ENCODE measurements at places on chromosomes 4 and X.

GRCh38 chr4:16684935-16685334 is 213.5 kb downstream of the LDB2 start:
- DNase-seq: no peak

DNA sequence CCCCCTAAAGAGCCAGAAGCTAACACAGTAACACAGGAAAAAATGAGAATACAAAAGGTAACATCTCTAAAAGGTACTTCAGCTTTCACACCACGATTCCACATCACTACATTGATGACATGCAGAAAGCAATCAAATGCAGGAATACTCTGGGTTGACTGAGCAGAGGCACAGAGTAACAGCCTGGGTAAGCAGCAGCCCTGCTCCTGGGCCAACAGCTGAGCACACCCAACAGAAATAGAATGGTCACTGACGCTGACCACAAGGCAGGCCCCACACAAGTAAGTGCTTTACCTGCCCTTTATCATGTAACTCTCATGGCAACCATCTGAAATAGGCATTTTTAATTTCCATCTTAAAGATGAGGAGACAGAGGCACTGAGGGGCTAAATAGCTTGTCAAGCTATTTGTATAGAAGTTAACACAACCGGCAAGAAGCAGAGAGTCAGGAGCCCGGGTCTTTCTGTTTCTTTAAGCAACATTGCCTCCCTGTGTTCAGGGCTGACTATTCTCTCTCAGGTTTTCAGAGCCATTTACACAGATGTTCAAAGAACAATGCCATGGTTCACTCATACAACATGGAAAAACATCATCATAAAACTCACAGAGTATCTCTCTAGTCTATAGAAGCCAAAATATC is 168.9 kb downstream of the ZNF674 start:
- DNase-seq: no peak

DNA sequence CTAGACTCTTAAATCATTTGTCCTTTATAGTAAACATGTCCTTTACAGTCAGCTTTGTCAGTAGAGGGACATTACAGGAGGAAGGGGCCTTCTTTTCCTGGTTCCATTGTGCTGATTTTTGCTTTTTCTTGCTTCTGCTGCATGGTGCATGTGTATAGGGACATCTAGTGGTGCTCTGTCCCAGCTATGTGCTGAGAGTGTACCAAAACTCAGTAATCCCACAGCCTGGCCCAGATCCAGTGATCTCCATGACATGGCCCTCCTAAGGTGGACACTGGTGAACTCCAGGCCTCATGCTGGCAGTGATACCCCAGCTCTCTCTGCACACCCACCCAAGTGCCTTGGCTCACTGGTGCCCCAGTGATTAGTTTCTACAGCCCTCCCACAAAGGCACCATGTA is 45.2 kb downstream of the MAGEB17 start:
- no peak for DNase-seq

DNA sequence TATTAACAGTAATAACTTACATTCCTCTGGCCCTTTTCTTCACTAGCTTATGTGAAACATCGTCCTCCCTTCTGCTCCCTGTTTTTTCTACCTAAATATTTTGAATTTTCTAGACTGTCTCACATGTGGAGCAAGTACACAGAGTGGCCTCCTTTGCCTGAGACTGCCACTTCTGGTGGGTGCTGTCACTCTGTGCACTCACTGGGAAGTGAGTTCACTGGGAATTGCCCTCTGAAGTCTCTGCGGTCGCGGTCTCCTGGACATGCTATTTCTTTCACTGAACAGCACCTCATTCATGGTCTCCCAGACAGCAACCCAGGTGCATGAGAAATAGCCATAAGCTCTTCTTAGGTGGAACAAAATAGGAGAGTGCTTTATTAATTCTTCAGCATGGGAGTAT is 1179.7 kb upstream of the ADGRL3 start:
- DNase-seq: no peak

DNA sequence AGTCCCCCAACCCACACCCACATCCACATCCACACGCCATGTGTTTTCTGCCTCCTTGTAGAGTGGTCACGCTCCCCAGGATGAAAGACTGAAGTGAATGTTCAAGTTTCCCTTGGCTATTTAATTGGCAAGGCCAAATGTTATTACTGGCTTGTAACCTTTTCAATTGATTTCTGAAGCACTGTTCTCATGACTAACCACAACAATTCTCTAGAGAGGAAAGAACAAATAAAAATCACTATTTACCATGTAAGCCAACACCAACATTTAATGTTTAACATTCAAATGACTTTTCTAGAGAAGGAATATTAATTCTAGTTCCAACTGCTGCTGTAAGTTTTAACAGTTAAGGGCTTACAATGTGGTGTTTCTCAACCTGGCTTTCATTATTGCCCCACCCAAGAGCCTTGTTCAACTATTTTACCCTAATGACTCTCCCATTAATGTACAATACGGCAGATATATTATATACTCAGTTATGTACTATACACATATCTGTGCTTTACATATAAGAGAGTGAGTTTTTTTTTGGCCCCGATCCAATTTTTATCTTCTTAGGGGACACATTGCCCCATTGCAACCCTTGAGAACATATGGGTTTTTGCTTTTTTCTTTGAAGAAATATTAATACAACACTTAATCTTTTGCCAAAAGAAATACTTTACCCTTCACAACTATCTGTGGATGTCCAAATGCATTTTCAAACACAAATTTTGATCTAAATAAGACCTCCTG is 46.5 kb downstream of the RELL1 start:
- no peak for DNase-seq

GRCh38 chr4:138449938-138450337 is 207.8 kb upstream of the SLC7A11 start:
- no peak for DNase-seq

DNA sequence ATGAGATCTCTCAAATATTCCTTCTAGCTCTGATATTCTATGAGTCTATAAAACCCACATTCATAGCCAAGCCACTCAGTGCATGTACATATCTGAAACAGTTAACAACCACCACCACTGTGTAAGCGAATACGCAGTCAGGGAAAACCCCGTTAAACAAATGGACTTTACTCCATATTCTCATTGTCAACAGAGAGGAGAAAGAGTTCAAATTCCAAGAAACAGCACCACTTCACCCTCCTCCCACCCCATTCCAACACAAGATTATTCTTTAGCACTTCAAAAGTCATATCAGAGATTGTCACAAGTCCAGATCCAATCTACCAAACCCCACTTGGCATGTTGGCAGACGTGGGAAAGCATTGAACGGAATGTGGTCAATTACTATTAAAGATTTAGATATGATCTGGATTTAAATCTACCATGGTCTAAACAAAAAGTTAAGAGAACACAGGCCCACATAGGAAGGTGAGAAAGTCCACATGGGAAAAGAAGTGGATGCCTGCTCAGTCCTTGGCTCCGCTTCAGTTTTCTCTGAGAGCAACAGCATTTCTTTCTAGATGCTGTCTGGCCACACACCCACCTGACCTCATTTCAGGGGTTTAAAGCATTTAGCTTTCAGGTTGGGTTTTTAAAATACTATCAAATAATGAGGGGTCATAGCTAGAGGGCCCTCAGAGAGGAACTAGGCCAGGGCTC is 39.8 kb upstream of the KLHL13 start:
- DNase-seq: no peak

DNA sequence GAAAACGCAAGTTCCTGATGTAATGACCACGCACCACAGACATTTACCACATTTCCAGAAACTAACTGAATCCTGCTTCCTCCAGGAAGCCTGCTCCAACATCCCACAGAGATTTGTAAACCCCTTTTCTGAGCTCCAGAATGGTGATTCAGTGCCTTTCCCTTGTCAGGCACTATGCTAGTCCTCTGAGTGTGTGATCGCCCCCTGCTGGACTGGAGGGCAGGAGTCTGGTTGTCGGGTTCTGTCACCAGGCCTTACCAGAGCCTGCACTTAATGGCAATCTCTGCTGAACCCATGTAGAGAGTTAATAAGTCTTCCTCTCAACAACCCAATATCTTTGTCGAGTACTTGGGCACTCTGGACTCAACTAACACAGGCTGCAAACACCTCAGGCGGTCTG is 14.5 kb upstream of the KDM5C start:
- peak; percentile 18 for DNase-seq

GRCh38 chr4:149927514-149927913 is 111.9 kb upstream of the IQCM start:
- no peak for DNase-seq

- DNase-seq: no peak
These were observed 58.7 kb downstream of the METTL14 start for GRCh38 chr4:118743867-118744266.

DNA sequence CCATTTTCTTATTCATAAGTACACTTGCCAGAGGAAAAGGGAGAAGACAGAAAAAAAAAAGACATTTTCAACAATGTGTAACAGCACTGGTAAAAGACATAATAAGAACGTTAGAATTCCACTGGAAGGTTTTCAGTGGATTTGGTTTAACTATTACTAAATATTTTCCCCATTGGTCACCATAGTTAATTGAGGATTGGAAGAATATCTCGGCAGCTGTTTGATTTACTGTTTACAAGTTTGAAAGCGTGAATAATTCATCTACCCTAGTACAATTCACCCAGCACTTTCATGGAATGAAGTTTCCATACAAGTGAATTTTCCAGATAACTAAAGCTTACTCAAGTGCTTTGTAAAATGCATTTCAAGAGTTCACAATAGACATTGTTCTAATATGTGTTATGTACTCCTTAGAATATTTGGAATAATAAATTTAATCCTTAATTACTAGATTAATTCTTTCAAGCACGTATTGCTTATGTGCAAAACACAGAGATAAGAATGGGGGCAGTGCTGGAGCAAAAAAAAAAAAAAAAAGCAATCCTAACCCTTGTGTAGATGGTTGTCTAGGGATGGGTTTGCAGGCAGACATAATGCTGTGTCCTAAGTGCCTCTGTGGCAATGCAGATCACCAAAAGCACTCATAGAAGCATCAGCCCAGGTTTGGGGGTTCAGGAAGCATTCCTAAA is 57.1 kb downstream of the ENPEP start:
- DNase-seq: no peak

GRCh38 chrX:147173594-147173993 is 359.1 kb upstream of the CXorf51A start:
- DNase-seq: no peak

DNA sequence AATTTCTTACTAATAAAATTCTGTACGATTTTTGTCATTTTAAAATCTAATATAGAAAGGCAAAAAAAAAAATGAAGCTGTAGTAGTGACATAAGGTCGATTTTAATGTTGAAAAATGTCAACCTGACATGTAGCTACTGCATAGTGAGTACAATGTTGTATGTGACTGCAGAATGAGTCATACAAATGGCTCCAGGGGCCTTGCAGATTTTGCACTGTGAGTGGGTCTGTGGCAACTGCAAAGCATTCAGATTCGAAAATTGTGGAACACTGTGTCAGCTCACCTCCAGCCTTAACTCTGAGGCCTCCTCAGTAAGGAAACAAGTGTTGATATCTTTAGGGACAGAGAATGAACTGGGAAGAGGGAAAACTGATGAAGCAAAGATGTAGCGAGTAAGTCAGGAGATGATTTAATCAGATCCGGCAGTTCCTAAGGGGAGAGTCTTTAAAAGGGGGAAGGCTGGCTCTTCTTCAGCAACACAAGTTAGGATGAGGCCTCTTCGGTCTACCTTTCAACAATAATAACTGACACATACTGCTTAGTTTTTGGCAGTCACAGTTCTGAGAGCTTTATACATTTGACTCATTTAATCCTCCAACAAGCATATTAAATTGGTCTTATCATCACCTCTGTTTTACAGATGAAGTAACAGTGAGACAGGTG is 24.9 kb downstream of the TKTL2 start:
- no peak for DNase-seq

DNA sequence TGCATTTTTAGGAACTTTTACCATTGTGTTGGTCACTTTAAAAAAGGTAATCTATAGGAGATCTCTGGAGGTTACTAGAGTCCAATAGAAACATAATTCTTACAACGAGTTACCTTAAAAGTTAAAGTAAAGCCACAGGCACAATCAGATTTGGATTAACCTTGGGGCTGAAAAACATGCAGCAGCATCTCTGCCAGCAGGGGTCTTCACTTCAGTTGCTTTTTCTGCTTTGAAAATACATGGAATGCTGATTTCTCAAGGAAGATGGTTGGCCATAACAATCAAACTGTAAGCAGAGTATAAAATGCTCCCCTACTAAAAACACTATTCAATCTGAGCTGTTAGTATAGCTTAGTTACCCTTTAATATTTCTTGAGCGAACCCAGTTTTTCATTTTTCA is 1072.3 kb upstream of the PCDH10 start:
- no peak for DNase-seq

GRCh38 chrX:10989386-10989785 is 121.7 kb upstream of the HCCS start:
- no peak for DNase-seq

DNA sequence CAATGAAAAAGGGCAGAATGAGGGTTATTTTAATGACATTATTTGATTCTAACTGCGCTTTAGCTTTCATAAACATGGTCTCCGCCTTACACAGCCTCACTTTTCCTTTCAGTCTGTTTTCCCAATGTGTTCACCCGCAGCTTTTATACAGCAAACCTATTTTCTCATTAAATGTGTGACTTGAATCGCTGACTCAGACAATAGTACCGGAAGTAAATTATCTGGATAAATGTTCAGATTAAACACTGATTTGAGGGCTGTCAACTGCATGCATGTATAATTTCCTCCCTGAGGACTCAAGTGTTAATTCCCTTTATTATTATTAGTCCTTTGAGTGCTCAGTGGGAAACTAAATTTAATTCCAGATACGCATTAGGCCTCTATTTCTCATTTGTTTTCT is 117.3 kb downstream of the FAM133A start:
- DNase-seq: no peak

DNA sequence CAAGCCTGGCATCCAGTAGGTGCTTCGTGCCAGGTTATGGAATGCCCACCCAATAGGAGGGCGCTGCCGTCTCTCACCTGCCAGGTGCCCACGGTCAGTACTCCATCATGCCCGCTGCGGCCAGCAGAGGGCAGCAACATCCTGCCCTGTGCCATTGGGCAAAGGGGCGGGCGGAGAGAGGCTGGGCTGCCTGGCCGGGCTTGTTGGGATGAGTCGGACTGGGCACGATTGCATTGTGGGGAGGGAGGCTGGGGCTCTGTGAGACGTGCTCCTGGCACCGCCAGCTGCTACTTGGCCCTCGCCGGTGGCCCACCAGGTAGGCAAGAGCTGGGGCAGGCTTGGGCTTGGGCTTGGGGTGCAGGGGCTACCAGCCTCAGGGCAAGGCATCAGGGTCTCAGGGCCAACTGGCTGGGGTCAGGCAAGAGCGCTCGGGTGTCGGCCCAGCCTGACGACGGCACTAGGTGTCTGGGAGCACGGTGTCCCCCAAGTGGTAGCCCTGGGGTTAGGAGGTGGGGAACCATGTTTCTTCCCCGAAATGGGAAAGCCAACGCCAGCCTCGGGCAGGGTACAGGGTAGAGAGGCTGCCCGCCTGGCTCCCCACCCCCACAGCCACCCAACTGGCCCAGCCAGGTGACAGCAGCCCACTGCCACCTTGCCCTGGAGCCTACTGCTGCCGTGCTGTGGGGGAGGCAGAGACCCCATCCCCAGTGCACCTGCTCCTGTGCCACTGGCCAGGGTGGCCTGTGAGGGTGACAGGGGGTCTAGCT is at the start of gene PLXNB3:
PLXNB3 (plus strand) TSS at position 261 of the 767 bp plus-strand sequence. CDS start 1,287 bp downstream, outside the sequence.
- DNase-seq: peak; percentile 42

- DNase-seq: no peak
These were observed 259.3 kb upstream of the IGFBP7 start for GRCh38 chr4:57369446-57369845.

Data from stimulated activated CD8-positive, alpha-beta memory T cell treated with anti-CD3 and anti-CD28 coated beads, Interleukin-15, amount 100 ng/mL, for 4 hours (primary cell).